A673 (cell line): ENCODE measurements at places on chromosomes 1 and 21. TPM values are rescaled to one million over a fixed set of nuclear protein-coding genes. Genes with fewer than 3 reads are reported as not detected.

GRCh38 chr1:206776229-206776628 is 3.9 kb upstream of the IL10 start:
- no peaks in the 10 kb centered on the region for H3K4me1 ChIP-seq
- H3K27me3 ChIP-seq, result peaks cover 4% of the 10 kb centered on the region
- H3K27ac ChIP-seq, result no peak overlapping the region
- no peak overlapping the region for H3K4me3 ChIP-seq

DNA sequence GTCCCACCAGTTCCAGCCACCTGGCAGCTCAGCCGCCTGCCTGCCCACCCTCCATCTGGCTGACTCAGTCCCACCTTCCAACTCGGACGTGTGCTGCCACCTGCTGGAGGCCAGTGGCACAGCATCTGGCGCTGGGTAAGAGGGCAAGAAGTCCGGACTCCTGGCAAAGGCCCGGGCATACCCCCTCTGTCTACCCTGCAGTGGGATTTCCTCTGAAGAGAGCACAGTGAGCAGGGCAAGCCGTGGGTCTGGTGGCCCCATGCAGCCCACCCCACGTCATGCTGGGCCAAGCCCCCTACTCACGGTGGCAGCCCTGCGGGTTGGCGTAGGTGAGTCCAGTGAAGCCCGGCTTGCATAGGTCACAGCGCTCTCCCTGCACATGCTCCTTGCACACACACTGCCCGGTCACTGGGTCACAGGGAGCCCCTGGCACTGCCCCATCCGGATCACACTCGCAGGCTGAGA is 24.5 kb downstream of the LAMB3 start:
- no peaks in the 10 kb centered on the region for H3K36me3 ChIP-seq
- H3K27me3 ChIP-seq, result no peaks in the 10 kb centered on the region
- peaks cover 48% of the 10 kb centered on the region for H3K4me1 ChIP-seq
- H3K4me3 ChIP-seq, result no peak overlapping the region
- peak overlapping the region; percentile 87 for H3K27ac ChIP-seq

The RGSL1 gene
- total RNA-seq, result not detected in 2 replicates

GRCh38 chr1:166730299-166730888 is 108.9 kb upstream of the POGK start:
- no peaks in the 10 kb centered on the region for H3K4me1 ChIP-seq
- DNase-seq, result peak; percentile 2
- no peak overlapping the region for H3K4me3 ChIP-seq
- no peaks in the 10 kb centered on the region for H3K27me3 ChIP-seq
- H3K36me3 ChIP-seq, result no peaks in the 10 kb centered on the region
- H3K27ac ChIP-seq, result no peak overlapping the region

GRCh38 chr1:151137789-151138188 is 8.6 kb downstream of the SEMA6C start:
- H3K4me3 ChIP-seq, result no peak overlapping the region
- H3K36me3 ChIP-seq, result no peaks in the 10 kb centered on the region
- no peak overlapping the region for H3K27ac ChIP-seq
- DNase-seq, result no peak
- H3K4me1 ChIP-seq, result no peaks in the 10 kb centered on the region

The CFAP141 gene
- total RNA-seq, result not detected in 2 replicates

The ZYG11A gene
- total RNA-seq, result 0.17 and 0.31 TPM in 2 replicates

DNA sequence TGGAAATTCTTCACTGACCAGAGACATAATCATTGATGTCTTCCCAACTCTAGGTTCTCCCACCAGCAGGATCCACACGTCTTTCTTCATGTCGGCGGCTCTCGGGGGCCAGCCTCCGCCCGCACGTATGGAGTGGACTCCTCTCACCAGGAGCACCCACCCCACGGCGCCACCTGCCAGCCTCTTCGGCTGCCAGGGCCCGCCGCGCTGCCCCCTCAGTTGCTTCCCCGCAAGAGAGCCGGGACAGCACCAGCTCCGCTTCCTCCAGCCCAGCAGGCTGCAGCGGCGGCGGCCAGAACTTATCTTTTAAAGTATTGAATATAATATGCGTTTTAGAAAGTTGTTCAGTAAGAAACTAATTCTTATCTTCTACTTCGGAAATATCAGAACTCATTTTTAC is 273.5 kb downstream of the LIPI start:
- DNase-seq, result no peak
- H3K27me3 ChIP-seq, result no peaks in the 10 kb centered on the region
- no peaks in the 10 kb centered on the region for H3K4me1 ChIP-seq
- no peaks in the 10 kb centered on the region for H3K36me3 ChIP-seq

The IL22RA1 gene
- total RNA-seq, result 0.24 TPM in 2 replicates

DNA sequence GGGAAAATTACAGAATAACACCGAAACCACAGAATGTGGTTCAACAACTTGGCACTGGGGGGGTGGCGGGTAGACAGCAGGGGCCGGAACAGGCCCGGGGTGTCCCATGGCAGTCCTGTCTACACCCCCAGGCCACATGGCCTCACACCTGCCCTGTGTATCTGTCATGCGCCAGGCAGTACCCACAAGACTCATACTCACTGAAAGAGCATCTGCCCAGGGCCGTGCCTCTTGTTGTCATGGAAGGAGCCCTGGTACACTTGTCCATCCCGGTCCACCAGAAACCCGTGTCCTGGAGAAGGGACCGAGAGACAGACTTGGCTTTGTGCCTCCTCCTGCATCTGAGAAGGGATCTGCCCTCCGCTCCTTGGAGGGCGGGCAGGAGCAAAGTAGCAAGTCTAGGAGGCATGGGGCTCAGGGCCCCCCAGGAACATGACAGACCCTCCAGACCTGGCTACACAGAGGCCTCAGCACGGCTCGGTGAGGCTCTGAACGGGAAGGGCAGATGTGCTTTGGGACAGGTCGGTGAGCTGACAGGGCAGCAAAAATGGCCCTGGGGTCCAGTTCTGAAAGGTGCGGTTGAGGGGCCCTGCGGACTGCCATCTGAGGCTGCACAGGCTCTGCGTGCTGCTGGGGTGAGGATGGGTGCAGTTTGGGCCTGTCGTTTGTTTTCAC is 5.6 kb downstream of the MORN1 start:
- H3K4me3 ChIP-seq, result no peak overlapping the region
- H3K27me3 ChIP-seq, result no peaks in the 10 kb centered on the region
- H3K4me1 ChIP-seq, result peaks cover 8% of the 10 kb centered on the region
- DNase-seq, result no peak

DNA sequence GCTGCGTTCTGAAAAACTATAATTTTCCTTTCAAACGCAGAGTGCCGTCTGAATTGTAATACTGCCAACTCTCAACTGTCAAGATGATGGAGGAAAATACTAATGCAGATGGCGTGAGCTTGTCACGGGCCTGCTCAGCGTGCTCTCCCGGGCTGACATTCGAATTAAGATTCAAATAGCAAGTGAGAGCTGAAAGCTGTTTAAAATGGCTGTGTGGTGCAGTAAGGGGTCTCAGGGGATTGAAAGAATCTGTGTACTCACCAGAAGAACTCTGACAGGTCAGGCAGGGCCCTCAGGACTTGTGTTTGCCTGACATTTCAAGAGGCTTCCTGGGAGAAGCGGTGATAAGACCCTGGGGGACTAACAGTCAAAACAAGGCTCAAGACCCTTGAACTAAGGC is 33.1 kb downstream of the ZMYND12 start:
- peaks cover 10% of the 10 kb centered on the region for H3K4me1 ChIP-seq
- no peaks in the 10 kb centered on the region for H3K36me3 ChIP-seq
- DNase-seq, result no peak
- no peaks in the 10 kb centered on the region for H3K27me3 ChIP-seq

DNA sequence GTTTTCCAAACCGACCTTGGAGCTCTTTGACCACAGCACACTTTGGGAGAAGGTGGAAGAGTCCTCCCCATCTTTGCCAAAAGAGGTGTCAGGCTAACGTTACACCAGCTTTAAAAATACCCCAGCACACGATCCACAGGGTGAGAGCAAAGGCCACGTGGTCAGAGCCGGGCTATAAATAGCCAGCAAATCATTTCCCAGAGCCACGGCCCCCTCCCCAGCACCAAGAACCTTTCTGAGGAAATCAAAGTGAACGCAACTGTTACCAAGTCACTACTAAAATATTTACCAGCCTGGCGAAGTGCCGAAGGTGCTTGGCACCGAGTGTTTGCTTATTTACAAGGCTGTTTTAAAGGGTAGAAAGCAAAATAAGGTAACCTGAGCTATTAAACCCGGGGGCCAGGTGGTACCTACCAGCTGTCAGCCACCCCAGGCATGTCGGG is 72.4 kb downstream of the CASZ1 start:
- H3K27ac ChIP-seq, result no peak overlapping the region
- no peak overlapping the region for H3K4me3 ChIP-seq
- no peaks in the 10 kb centered on the region for H3K27me3 ChIP-seq
- DNase-seq, result no peak
- H3K36me3 ChIP-seq, result no peaks in the 10 kb centered on the region
- H3K4me1 ChIP-seq, result peaks cover 20% of the 10 kb centered on the region

GRCh38 chr1:203524824-203525223 is 30.9 kb downstream of the OPTC start:
- H3K4me3 ChIP-seq, result no peak overlapping the region

The FAM72C gene
- 15.6 and 18.5 TPM in 2 replicates for total RNA-seq

The NR0B2 gene
- not detected in 2 replicates for total RNA-seq

DNA sequence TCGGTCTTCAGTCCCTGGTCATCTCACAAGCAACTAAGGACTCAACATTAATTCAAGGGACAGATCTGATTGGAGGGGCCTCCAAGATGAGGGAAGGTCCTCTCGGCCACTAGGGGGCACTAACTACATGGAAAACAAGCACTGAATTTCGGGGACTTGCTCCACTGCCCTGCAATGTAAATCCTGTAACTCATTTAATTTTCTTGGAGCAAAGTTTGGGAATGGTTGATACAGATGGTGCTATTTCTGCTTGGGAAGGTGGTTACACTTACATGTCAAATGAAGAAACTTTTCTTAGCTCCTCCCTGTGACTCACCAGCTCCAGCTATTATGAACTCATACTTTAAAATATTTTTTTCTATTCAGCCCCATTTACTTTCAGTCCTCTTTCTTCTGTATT is 97.4 kb upstream of the KCNJ15 start:
- peaks cover 29% of the 10 kb centered on the region for H3K27me3 ChIP-seq
- H3K4me1 ChIP-seq, result no peaks in the 10 kb centered on the region
- H3K36me3 ChIP-seq, result no peaks in the 10 kb centered on the region
- peak; percentile 71 for DNase-seq
- H3K27ac ChIP-seq, result no peak overlapping the region

The CLDN19 gene
- total RNA-seq, result not detected in 2 replicates

The KRTAP22-1 gene
- total RNA-seq, result not detected in 2 replicates
